Colonic mucosa (tissue), 4 donors: ENCODE measurements at places on chromosomes 12 and 14. TPM values are rescaled to one million over a fixed set of nuclear protein-coding genes. Genes with fewer than 3 reads are reported as not detected.
A peak's percentile ranks its signal among the peaks of the same experiment; 100 is the strongest.

DNA sequence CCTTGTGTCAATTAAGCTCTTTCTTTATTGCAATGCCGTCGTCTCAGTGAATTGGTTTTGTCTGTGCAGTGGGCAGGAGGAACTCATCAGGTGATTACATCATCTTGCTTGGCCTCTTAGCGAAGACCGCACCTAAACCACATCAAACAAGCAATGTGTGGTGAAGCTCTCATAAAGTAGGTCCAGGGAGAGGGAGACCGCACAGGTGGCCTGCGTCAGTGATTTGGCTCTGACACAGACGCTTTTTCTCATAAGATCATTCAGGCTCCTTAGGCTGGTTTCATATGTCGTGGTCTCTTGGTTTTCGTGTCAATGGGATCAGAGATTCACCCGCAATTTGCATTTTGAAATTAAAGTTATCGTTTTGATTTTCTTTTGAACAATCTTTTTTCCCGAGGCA lies 6.7 kb upstream of the TESC start:
- peak; percentile 53 for DNase-seq

RNFT2 gene
- total RNA-seq: 11.8 TPM

- no peak for DNase-seq
These were observed 3.7 kb downstream of the GALNT9 start for GRCh38 chr12:132325733-132326130.

DNA sequence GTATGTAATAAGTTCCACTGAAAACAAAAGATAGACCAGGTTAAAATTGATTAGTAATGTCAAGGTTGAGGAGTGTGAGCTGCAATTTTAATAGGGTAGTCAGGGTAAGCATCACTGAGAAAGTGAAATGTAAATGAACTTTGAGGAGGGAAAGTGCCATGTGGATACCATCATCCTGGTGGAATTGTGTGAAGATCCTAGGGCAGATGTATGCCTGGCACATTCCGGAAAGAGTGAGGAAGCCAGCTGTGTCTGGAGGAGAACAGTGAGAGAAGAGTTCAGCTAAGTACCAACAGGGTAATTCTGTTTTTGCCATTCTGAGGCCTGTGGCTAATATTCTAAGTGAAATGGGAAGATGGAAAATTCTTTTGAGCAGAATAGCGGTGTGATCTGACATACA lies 2.9 kb upstream of the CLEC2A start:
- no peak for DNase-seq

DNA sequence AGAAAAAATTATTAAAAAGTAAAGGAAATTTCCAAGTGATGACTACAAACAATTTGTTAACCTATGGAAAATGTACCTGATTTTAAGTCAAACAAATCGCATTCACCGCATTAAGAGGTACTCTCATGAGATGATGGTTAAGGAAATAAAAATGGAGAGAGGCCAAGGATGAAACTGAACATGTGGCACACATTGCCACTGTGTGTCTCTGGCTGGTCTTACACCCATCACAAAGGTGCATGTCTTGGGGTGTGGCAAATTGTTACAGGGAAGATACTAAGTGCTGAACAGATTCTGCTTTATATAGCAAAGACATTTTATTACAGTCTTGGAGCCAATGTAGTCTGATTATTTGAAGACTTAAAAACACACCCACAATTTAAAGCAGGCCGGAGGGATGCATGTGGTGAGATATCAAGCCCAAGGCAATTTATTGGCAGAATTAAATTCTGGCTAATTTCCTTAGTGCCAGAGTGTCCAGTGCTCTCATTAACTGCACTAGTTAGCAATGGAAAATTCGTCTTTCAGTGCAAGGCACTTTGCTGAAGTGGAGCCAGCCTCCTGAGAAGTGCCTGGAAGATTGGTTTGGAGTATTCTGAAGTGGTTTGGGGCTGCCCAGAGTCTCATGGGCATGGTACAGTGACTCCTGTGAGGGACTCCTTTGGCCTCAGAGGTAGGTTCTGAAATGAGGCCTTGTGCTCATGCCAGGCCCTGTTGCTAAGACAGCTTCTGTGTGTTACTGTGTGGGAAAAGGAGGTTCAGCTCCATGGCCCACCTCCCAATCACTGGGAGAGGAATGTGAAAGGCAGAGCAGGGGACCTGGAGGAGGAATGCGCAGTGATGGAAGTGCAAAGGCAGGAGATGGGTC lies 166.9 kb downstream of the BRMS1L start:
- no peak for DNase-seq

GRCh38 chr12:6336079-6336888 lies 5.6 kb downstream of the TNFRSF1A start:
- DNase-seq: peak; percentile 95

DNA sequence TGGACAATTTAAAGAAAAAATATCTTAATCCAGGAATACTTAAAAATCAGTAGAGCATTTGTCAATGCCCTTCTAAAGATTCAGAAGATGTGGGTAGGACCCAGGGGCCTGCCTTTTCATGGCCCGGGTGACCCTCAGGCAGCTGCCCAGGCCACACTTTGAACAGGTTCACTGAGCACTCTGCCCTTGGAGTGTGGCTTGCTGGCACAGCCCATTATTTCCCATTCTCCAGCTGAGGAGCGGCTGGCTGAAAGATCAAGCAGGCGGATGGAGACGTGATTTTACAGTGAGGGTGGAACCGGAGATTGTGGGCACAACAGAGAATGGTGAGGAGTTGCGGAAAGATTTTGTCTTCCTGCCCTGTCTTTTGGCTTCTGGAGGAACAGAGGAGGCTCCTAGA lies 7.1 kb upstream of the PRPH start:
- no peak for DNase-seq

ALX1 gene
- not detected for total RNA-seq

DNA sequence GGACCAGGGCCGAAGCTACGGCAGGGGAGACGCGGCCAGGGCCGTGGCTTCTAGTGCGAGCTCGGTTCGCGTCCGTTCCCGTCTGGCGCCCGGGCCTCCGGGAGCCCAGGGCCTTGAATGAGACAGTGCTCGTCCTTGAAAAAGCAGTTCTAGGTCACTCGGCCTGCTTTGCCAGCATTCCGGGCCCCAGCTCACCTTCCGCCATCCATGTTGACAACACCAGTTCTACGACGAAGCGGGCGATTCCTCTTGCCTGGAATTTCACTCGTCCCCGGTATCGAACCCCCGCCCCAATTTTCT lies 4.5 kb downstream of the OR10AD1 start:
- DNase-seq: peak; percentile 52

GRCh38 chr14:51546603-51547258 lies 105.0 kb upstream of the FRMD6 start:
- no peak for DNase-seq

DNA sequence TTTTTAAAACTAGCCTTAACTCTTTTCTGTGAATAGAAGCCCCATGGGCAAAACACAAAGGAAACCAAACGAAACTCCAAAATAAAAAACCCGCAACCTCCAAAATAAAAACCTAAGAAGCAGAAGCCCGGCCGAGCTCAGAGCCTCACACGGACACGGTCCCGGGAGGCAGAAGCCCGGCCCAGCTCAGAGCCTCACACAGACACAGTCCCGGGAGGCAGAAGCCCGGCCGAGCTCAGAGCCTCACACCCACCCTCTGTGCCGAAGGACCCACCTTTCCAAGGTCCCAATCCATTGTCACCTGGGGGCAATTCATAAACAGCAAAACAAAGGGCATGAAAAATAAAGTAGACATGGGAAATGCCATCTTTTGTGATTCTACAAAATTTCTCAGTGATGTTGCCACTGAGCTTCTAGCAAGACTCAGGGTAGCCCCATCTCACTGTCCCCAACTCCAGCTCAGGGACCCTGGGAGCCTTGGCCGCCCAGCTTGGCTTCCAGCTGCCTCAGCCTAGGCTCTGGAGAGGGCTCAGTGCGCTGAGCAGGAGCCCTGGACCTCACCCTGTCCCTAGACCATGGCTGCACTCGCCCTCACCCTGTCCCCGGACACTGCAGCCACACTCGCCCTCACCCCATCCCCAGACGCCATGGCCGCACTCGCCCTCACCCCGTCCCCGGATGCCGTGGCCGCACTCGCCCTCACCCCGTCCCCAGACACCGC lies 82.2 kb downstream of the GALNT9 start:
- no peak for DNase-seq

DNA sequence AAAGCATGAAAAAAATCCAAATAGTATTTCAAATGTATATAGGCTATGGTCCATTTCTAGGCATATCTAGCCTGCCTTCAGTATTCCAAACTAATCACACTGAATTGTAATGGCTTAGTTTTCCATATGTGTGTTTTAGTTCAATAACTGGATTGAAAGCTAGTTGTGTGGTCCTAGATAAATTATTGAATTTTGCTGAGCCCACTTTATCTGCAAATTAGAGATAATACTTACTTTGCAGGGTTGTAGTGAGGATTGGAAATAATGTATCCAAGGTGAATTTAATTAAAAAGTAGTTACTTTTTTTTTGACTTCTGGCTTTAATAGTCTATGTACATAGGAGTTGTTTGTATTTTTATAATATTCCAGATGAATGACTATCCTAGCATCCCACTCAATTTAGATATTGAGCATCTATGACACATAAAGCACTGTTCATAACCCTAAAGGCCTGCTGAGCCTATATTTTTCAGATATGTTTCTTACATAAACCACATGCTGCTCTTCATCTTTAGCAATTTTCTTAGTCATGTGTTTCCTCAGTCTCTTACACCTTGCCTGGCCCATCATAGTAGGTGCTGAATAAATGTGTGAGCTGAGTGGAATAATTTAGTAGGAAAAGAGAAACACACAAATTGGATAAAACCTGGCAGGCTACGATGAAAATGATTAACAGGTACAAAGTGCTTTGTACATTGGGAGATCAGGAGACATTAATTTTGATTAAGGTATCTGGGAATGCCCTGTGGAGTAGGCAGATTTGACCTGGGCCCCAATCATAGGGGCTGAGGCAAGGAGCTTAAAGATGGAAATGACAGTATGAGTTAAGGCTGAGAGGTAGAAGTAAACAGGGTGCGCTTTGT lies 1.1 kb upstream of the ATP23 start:
- DNase-seq: no peak

ZFHX2 gene
- 1.8 TPM for total RNA-seq

DNA sequence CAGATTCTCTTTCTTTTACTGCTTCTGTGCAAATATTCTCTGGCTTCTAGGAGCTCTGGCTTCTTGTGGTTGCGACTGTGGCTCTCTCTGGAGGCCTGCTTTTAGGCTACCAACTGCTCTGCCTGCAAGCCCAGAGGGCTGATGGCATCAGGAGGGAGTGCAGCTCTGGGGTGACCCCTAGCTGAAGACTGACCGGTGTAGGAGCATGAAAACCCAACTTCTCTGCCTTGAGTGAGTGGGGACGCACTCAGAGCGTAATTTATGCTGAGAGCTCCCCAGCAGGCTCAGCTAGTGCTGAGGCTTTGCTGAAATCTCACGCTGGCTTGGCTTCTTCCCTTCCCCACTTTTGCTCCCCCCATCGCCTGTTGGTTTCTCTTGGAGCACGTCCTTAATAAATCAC lies 29.9 kb upstream of the RBM19 start:
- no peak for DNase-seq

DNA sequence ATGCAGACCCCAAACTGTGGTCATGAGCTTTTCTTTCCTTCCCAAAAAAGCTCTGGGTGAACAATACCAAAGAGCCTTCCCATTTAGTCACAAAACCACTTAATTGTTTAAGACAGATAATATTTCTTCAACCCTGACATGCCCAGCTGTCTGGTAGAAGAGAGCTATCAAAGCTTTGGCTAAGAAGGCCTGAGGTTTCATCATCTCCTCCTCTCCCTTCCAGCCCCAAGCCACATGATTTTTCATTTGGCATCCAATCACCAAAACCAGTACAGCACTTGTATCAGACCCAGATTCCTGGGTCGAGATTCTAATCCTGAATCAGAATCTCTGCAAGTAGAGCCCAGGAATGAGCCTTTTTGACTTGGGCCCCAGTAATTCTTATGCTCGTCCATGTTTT lies 199.6 kb upstream of the TMEM260 start:
- peak; percentile 19 for DNase-seq
